ENCODE measurements at places on chromosomes 2 and 18. TPM values are rescaled to one million over a fixed set of nuclear protein-coding genes. Genes with fewer than 3 reads are reported as not detected.

The COL3A1 gene
- total RNA-seq: 98.5 TPM

The GAD1 gene
- not detected for total RNA-seq

The LHCGR gene
- 0.16 TPM for total RNA-seq

The LRATD1 gene
- 3.1 TPM for total RNA-seq

The ANAPC1 gene
- 17.0 TPM for total RNA-seq

The FBXO11 gene
- total RNA-seq: 34.7 TPM

The CYTIP gene
- 0.82 TPM for total RNA-seq

The MYOM1 gene
- 667 TPM for total RNA-seq

The SLC30A3 gene
- total RNA-seq: 5.9 TPM

The ANKRD29 gene
- 9.2 TPM for total RNA-seq

The SRD5A2 gene
- not detected for total RNA-seq

The DOCK10 gene
- total RNA-seq: 1.6 TPM

The PAIP2B gene
- 76.6 TPM for total RNA-seq

The TTN gene
- 2,803 TPM for total RNA-seq

The AOX1 gene
- 3.6 TPM for total RNA-seq

The C2orf76 gene
- total RNA-seq: 7.3 TPM

The GREB1L gene
- 12.3 TPM for total RNA-seq

The THSD7B gene
- 0.22 TPM for total RNA-seq

The CRYBA2 gene
- total RNA-seq: not detected

The CNDP1 gene
- total RNA-seq: not detected

The ALPI gene
- total RNA-seq: not detected

The TCF23 gene
- total RNA-seq: 0.08 TPM

The NPPC gene
- 3.0 TPM for total RNA-seq

The OXER1 gene
- total RNA-seq: 0.36 TPM

The AMER3 gene
- total RNA-seq: not detected

The PJVK gene
- 0.91 TPM for total RNA-seq

The CMPK2 gene
- total RNA-seq: 3.2 TPM

The PSD4 gene
- total RNA-seq: 2.2 TPM

The XDH gene
- 0.05 TPM for total RNA-seq

The CTAGE1 gene
- total RNA-seq: not detected

The CFLAR gene
- total RNA-seq: 238 TPM

The HOXD1 gene
- not detected for total RNA-seq

Measured in left ventricle myocardium inferior (tissue), 1 donor.